ENCODE measurements at places on chromosomes 1 and 21. TPM values are rescaled to one million over a fixed set of nuclear protein-coding genes. Genes with fewer than 3 reads are reported as not detected.

- no peak for DNase-seq
Observed at GRCh38 chr1:160767395-160768294, 28.3 kb upstream of the LY9 start.

DNA sequence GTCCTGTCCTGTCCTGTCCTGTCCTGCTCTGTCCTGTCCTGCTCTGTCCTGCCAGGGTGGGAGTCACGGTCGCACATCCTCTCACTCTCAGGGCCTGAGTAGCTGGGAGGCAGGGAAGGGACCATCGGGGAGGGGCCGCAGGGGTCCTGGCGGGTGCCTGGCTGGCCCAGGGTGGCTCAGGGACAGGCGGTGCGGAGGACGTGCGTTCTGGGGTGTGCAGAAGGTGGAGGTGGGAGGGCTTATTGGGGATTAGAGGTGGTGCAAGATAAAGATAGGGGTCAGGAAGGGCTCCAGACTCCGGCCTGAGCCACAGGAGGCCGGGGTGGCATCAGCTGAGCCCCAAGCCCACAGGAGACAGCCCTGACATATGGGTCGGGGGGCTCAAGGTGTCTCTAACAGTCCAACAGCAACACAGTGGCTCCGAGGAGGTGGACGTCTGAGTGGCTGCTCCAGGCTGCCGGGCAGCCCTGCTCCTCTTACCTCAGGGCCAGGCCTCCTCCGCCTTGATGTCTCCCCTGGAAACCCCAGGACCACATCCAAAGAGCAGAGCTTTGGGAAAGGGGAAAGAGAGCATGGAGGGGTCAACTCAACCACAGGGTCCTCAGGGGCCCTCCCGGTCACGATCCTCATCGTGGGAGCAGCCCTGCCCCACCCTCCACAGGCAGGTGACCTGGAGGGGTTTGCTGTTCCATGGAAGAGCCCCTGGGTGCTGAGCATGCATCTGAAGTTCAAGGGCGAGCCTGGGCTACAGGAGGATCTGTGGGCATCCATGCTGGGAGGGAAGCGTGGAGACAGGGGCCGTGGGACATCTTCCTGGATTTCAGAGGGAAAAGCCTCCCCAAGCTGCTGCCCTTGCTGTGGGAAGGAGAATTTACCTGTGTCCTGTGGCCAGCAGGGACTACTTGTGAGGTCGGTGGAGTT, 39.6 kb upstream of the ADARB1 start:
- no peak for DNase-seq

- no peak for DNase-seq
Observed at GRCh38 chr1:187374082-187374481, 545.3 kb downstream of the PLA2G4A start.

GRCh38 chr1:159867664-159868026, 5.2 kb upstream of the VSIG8 start:
- DNase-seq, result peak; percentile 75

- no peak for DNase-seq
Observed at GRCh38 chr1:56452027-56453011, 127.0 kb downstream of the PLPP3 start.

DNA sequence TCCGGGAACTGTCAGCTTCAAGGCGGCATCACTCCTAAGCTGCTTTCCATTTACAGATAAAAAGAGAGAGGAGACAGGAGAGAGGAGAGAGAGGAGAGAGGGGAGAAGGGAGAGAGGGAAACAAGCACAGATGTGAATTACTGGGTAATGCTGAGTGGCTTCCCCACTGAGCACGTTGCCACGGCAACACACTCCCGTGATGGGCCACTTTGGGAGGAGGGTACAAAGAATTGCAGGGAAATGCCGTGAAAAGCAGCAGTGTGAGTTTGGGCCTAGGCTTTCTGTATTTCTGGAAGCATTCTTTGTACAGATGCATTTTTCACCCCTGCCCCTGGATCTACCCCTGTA, 128.0 kb upstream of the IRF2BP2 start:
- DNase-seq, result no peak

Gene RHBDL2
- polyA plus RNA-seq, result 0.84 TPM

Gene PACC1
- polyA plus RNA-seq, result 1.7 TPM

Gene PTPN22
- polyA plus RNA-seq, result 1.2 TPM

Gene SARS1
- 50.5 TPM for polyA plus RNA-seq
